ENCODE measurements at places on chromosomes 5 and 9.
A peak's percentile ranks its signal among the peaks of the same experiment; 100 is the strongest.

DNA sequence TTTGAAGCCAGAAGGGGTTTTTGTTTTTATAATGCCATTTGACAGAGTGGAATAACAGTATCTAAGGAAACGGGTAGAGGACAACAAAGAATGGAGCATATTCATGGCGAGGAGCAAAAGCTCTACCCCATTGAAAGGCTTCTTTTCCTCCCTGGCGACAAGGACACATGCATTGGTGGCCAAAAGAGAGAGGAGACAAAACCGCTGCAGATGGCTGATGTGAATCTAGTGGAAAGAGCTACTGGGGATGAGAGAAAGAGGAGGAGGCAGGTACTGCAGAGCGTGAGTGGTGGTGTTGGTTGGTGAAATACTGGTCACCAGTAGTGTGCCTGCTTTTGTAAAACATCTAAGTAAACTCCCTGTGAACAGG is 491 bp downstream of the APC start:
- DNase-seq, result peak; percentile 2

- no peak for DNase-seq
These were observed 6.3 kb upstream of the GZMA start for GRCh38 chr5:55096182-55096581.

- DNase-seq, result no peak
These were observed 48.8 kb upstream of the JAK2 start for GRCh38 chr9:4936277-4936676.

DNA sequence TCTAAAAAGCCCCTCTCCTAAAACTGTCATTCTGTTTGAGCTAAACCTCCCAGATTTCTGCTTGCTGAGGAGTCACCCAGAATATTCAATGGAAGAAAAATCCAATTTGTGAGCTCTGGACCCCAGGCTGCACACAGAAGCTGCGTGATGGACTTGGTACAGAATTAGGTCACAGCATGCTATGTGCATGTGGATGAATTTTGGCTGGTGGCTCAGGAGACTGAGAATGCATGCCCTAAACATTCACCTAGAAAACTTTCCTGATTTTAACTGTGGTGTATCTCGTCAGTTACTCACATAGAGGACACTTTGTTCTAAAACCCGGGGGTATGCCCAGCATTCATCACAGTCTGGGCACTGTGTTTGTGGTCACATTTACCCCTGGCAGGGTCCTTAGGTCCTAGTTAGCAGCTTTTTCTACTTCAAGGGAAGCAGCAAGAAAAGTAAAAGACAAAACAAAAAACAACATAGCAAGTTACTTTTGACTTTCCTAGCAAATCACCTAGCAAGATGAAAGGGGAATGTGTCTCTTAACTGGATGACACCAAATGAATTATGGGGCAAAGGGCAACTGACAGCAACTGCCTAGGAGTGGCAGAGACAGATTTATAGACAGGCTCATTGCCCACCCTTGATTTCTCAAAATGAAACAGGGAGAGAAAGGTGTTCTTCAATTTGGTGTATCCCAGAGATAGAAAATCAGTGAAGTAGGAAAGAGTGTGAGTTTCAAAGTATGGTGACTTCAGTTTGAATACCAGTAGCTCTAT is 8.3 kb upstream of the SHROOM1 start:
- no peak for DNase-seq

GRCh38 chr5:158553962-158554336 is 545.8 kb downstream of the EBF1 start:
- DNase-seq, result no peak

GRCh38 chr5:31880449-31880848 is 241.5 kb downstream of the PDZD2 start:
- DNase-seq, result no peak

DNA sequence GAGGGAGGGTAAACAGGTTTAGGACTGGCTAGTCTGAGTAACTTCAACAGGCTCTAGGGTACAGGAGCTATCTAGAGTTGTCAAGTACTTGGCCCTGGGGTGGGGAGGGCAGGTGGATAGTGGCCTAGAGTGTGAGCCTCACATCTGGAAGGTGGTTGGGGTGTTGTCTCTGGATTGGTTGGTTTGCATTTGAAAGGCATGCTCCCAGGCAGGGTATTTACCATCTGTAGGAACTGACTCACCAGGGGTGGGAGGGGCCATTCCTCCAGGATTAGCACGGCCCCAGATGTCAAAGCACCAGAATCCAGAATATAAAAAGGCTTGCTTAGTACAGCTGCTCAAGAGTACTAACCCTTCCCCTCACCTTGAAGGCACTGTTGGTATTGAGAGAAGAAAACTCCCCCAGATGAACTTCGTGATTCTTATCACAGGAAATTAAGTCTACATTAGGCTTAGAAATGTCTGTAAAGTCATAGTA is 193.3 kb downstream of the NTRK2 start:
- DNase-seq, result no peak

DNA sequence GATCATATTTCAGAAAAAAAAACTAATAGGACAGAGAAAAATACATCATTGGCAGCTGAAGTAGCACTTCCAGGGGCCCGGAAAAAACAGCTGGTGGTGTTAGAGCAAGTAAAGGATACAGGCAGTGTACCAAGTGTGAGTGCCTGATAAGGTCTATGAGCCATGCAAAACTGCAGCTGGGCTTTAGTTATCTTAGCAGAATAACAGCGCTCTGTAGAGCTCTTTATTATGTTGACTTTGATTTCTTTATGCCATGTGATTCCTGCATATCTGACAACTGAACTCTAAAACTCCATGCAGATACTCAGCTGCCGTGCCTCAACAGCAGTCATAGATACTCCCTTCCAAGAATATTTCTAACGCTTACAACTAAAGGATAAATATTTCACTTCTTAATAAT is 119.5 kb downstream of the CAAP1 start:
- DNase-seq, result no peak

DNA sequence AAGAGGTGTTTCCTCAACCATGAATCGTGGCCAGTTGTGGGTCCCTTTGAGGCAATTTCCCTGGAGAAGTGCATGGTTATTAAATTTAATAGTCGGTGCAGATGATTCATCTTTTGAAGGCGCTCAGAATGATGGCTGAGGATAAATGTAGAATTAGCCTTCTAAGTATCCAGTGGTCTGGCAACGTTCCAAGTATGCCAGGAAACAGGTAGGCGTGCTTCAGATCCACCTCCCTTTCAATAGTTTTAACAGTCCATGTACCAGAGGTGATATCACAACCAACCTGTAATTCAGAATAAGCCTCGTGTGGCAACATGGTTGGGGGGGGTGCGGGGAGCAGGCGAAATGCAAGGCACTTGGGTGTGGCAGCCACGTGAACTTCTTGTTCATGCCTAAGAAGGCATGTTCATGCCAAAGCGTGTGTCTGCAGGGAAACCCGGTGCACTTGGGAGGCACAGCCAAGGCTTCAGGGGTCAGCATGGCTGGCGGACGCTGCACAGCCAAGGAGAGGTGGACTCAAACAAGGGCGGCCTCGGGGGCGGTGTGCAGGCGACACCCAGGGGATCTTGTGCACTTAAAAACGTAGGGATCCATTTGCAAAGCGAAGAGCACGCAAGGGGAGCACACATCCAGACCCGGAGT is 5.2 kb upstream of the NKD2 start:
- no peak for DNase-seq

DNA sequence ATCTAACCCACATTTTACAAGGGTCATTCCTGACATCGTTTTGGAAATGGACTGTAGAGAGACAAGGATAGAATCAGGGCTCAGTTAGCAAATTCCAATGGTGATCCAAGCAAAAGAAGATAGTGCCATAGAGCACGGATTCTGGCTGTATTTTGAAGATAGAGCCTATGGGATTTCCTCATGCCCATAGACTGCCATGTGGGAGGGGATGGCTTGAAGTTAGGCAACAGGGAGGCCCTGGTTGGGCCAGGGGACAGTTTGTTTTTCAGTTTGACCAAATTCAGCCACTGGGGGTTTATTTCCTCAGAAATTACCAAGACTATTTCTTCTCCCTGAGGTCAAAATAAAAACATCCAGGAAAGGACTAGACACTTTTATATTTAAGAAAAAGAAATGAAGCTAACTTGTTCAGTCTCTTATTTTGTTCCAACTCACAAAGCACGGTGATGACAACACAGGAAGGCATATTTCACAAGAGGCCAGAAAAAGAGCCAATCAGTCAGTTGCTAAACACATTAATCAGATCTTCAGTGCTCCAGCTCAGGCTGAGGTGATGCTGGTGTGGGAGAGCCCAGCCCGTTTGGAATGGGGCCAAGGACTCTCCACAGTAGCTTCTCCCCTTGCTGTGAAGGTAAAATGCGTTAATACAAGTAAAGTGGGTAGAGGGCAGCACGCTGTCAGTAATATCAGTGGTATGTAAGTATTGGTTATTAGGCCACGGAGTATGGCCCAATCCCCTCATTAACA is 4.4 kb upstream of the DCTN4 start:
- no peak for DNase-seq

GRCh38 chr9:113997610-113998009 is 80.5 kb downstream of the AMBP start:
- no peak for DNase-seq

GRCh38 chr9:77595426-77596095 is 52.6 kb downstream of the GNA14 start:
- no peak for DNase-seq

GRCh38 chr5:11905206-11905605 is 960 bp upstream of the CTNND2 start:
- no peak for DNase-seq

GRCh38 chr9:131395157-131396098 is 1.5 kb downstream of the PRRC2B start:
- DNase-seq, result peak; percentile 91

- DNase-seq, result peak; percentile 25
These were observed 60.2 kb downstream of the MELK start for GRCh38 chr9:36632892-36633291.

DNA sequence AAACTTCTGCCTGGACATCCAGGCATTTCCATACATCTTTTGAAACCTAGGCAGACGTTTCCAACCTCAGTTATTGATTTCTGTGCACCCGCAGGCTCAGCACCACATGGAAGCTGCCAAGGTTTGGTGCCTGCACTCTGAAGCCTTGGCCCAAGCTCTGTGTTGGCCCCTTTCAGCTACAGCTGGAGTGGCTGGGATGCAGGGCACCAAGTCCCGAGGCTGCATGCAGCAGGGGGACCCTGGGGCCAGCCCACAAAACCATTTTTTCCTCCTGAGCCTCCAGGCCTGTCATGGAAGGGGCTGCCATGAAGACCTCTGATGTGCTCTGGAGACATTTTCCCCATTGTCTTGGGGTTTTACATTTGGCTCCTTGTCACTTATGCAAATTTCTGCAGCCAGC is 49.9 kb downstream of the NFX1 start:
- DNase-seq, result no peak

DNA sequence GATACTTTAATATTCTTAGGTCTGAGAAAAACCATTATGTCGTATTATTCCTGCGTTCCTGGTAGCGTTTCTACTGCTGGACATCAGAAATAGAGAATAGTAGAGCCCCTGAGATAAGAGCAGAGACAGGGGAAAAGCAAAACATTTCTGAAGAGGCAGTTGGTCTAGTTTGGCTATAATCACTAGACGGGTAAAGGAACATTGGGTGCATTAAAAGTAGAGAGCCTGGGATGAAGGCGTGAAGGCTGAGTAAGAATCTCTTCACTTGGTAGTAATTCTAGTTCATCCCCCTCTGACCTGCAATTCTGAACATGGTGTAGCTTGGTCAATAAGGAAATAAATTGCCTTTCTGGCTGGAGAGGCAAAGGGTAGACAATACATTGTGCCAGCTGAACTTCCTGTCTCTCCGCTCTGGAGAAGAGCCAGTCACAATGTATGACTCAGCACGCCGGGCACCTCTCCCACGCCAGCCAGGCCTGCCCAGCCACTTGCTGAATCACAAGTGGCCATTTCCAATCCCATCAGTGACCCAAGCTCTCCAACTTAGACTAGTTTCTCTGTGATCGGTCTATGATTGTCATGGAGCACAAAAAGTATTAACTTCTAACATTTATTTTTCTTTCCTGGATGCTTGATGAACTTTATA is 75.4 kb downstream of the STK32A start:
- DNase-seq, result no peak

GRCh38 chr5:117327511-117327910 is 752.9 kb upstream of the SEMA6A start:
- DNase-seq, result no peak

DNA sequence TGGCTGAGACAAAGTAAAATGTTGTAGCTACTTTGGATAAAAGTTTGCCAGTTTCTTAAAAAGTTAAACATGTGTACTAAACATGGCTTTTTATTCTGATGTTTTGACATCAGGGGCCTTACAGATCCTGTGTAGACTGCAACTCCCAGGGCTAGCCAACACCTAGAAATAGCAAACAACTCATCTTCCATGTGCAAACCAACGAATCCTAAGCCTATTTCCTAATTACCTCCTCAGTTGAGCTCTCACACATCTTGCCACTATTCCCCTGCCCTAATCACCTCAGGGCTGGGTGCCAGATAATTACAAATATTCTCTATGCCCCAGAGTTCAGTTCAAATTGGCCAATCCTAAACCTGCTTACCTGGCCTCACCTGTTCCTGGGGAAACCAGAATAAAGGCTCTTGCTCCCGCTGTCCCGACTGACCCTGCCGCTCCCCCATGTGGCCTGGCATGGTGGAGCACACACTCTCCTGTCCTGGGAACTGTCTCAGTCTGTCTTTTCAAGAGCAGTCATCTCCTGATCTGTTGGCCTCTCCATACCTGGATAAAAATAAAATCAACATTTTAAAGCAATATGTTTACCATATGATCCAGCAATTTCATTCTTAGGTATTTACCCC is 37.1 kb upstream of the FAM169A start:
- DNase-seq, result no peak

DNA sequence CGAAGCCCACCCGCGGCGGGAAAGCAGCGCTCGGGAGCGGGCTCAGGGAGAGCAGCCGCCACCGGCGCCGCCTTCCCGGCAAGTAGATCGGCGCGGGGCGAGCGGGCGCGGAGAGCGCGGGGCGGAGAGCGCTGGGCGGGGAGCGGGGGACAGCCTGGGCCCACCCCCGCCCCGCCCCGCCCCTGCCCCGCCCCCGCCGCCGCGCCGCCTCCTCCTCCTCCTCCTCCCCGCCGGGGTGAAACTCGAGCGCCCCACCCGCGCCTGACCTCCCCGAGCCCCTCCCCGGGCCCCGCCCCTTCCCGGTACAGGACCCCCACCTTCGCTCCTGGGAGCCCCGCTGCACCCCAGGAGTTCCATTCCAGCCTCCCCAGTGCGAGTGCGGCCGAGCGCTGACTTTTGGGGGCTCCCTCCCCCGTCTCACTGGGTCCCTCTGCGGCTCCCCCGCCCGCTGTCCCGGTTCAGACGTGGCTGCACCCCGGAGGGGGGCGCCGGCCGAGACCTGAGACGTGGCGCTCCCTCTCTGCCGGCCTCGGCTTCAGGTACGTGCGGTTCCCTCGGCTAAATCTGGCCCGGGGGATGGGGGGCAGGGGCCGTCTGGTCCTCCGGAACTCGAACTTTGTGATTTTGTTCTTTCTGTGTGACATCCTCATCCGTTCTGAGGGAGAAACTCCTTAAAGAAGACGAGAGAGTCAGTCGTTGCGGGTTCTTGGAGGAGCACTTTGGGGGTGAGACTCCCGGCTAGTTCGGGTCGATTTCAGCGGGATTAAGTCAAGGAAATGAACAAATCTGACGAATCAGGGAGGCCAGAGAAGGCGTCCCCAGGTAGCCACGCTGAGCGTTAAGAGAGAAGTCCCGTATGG is at the start of gene SEMA5A:
Gene SEMA5A (minus strand): TSS at position 84 of the 860 bp plus-strand sequence. CDS start 166,129 bp downstream, outside the sequence.
- DNase-seq, result no peak

Data from germinal center (tissue), 1 donor.